ENCODE measurements at places on chromosomes 7 and 10.

- DNase-seq = no peak
Measured at GRCh38 chr10:47256751-47257336, 43.2 kb upstream of the GDF10 start.

DNA sequence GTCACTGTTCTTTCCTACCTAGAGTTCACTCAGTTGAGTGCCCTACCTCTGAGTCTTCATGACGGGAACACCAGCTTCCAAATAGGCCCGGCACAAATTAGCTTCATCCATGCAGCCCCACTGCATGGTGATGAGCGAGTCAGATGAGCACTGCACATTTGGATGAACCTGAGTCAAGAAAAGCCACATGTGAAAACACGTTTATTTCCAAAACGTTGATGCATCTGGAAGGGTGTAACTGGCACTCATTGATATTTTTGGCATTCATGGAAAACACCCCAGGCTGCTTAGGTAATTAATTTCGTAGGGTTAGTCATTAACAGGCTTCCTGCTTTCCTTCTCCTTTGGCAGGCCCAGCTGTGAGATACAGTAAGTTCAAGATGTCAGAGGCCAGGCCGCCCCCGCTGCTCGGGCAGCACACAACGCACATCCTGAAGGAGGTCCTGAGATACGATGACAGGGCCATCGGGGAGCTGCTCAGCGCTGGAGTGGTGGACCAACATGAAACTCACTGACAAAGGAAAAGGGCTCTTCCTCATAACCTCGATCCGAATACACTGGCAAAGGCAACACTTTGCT, 725.2 kb downstream of the SUGCT start:
- no peak for DNase-seq

- peak; percentile 61 for DNase-seq
Measured at GRCh38 chr7:158828133-158829020, 932 bp downstream of the ESYT2 start.

DNA sequence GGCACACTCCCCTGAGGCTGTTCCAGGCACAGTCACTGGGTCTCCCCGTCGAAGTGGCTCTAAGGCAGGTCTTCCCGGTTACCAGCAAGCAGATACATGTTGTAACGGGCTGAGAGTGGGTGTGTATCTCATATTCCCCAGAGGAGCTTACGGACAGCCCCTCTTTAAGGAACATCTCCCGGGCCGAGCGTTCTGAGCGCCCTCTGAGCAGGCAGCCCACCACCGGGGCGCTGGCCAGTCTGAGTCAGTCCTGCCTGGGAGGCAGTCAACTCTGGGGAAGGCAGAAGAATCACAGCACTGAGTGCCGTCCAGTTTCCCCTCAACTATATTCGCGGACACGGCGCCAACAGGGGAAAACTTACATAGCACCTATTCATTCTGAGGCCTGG, 117.4 kb downstream of the LHPP start:
- DNase-seq = no peak

GRCh38 chr10:26977635-26978034, 116.9 kb upstream of the ABI1 start:
- no peak for DNase-seq

- peak; percentile 71 for DNase-seq
Measured at GRCh38 chr10:73908853-73909539, 1.9 kb upstream of the PLAU start.

GRCh38 chr10:112498806-112499205, 51.8 kb downstream of the VTI1A start:
- no peak for DNase-seq
